ENCODE measurements at places on chromosomes 2 and 18.

GRCh38 chr18:53148123-53148522 is 808.1 kb downstream of the DCC start:
- no peak for DNase-seq

GRCh38 chr2:164560902-164561301 is 60.4 kb downstream of the GRB14 start:
- DNase-seq: no peak

DNA sequence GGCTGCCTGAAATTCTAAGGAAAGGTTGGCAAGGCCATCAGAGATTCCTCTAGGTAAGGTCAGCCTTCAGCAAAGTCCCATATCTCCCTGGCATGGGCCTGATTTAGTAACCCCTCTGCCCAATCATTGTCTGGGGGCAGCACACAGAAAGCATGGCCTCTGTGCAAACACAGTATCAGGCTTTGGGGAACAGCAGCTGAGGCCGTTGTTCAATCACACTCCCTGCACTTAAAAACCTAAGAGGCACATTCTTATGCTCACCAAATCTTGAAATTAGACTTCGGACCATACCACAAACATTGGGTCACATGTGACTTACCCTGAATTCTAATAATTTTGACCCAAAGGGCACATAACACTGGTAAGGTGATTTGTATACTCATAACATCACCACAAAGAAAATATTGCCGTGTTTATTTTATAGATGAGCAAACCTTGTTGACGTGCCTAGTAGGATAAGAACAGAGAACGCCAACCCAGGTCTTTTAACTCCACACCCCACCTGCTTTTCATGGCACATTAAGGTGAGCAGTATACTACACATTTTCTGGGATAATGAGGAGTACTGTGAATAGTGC is 212.7 kb downstream of the HNMT start:
- DNase-seq: no peak

GRCh38 chr2:180122874-180123273 is 115.8 kb upstream of the CWC22 start:
- peak; percentile 2 for DNase-seq

- no peak for DNase-seq
Observed at GRCh38 chr2:5064687-5065086, 627.5 kb upstream of the SOX11 start.

- no peak for DNase-seq
Observed at GRCh38 chr2:183215917-183216316, 91.7 kb downstream of the NUP35 start.
